ENCODE measurements at places on chromosomes 7 and 10.

DNA sequence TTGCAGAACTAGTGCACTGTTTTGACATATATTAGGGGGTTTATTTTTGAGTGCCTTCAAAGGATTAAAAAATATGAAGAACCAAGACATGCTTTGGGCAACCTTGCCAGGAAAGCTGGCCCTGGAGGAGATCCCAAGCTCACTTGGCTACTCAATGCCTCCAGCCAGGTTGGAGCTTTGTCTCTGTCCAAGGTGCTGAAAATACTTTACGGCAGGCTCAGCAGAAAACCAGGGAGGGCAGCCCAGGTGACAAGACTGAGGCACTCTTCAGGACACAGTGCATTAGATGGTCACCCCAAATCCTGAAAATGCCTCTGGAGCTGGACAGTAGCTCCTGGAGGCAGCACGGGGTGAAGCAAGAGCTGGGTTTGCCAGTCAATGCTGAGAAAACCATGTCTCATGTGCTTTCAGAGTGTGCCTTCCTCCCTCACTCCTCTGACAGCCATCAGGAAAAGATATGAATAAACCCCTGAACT lies 5.8 kb upstream of the KCNH2 start:
- no peak for DNase-seq

- no peak for DNase-seq
These were observed 1.5 kb downstream of the MLLT10 start for GRCh38 chr10:21535494-21535965.

DNA sequence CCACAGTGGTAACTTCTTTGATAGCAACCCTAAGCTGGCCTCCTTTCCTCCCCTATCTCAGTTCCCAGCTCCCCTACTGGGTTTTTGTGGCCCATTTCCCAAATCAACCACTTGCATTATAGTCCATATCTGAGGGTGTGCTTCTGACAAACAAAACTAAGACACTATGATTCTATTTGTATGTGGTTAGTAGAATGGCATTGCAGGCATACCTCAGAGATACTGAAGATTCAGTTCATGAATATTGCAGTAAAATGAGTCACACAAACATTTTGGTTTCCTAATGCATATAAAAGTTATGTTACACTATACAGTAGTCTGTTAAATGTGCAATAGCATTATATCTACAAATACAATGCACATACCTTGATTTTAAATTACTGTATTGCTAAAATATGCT lies 15.4 kb upstream of the TMEM243 start:
- no peak for DNase-seq

GRCh38 chr7:53642866-53643265 lies 607.4 kb downstream of the POM121L12 start:
- DNase-seq = no peak

All from left ventricle myocardium inferior (tissue), 1 donor.